ENCODE measurements at places on chromosomes 7 and 10. TPM values are rescaled to one million over a fixed set of nuclear protein-coding genes. Genes with fewer than 3 reads are reported as not detected.

SLC26A5 gene
- total RNA-seq = 0.85 TPM

AGR3 gene
- 0.19 TPM for total RNA-seq

CLRN3 gene
- total RNA-seq = 0.19 TPM

OR6V1 gene
- total RNA-seq = not detected

PKD2L1 gene
- not detected for total RNA-seq

PGAM2 gene
- total RNA-seq = 0.51 TPM

NKX2-3 gene
- total RNA-seq = not detected

MAGI2 gene
- total RNA-seq = 2.4 TPM

Measured in dermis blood vessel endothelial cell (primary cell).